Progenitor cell of endocrine pancreas (in vitro differentiated cells): ENCODE measurements at places on chromosomes 7 and 10.

- no peak for DNase-seq
Measured at GRCh38 chr7:110854166-110854565, 236.8 kb upstream of the LRRN3 start.

DNA sequence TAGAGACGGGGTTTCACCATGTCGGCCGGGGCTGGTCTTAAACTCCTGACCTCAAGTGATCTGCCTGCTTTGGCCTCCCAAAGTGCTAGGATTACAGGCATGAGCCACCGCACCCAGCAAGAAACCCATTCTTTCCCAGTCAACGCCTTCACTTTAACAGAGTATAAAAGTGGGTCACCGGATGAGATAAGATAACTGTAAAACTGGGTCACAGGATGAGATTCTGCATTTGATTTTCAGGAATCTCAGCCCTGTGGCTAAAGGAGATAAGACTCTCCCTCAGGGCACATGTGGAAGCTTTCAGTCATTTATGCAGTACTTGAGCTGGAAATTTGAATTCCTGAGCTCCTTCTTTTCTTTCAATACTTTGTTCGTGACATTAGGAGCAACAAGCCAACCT lies 70.8 kb downstream of the LRRC17 start:
- DNase-seq, result no peak

DNA sequence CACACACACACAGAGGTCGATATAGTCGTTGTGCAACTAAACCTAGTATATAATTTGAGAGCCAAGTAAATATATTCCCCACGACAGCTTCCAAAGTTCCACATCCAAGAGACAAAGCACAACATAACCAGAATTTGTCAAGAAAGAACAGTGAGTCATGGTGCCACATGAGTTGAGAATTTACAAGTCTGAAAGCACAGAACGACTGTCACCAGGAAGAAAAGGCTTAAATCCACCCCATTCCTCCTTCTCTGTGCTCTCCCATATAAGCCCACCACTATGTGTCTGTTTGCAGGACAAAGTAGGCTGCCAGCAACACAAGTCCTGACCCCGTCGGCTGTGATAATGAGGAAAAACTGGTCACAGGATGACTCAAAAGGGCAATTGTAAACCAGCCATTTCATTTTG lies 32.8 kb downstream of the GSAP start:
- no peak for DNase-seq

GRCh38 chr10:5906651-5907050 lies 16.6 kb downstream of the FBH1 start:
- no peak for DNase-seq

DNA sequence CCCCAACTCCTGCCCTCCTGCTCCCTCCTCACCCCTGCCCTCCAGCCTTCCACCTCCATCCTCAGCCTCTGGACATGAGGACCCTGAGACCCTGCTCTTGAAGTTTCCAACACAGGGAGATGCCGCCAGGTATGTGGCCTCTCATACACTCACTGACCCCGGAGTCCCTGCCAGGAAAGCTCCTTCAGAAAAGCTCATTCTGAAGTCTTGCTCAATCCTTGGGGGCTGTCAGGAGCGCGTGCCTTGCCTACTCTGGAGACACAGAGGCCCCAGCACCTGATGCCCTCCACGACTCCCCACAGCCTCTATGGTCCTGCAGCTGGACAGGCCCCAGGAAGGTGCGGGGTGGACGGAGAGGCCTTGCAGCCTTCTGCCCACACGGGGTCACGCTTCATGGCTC lies 11.0 kb downstream of the NUDT1 start:
- no peak for DNase-seq

DNA sequence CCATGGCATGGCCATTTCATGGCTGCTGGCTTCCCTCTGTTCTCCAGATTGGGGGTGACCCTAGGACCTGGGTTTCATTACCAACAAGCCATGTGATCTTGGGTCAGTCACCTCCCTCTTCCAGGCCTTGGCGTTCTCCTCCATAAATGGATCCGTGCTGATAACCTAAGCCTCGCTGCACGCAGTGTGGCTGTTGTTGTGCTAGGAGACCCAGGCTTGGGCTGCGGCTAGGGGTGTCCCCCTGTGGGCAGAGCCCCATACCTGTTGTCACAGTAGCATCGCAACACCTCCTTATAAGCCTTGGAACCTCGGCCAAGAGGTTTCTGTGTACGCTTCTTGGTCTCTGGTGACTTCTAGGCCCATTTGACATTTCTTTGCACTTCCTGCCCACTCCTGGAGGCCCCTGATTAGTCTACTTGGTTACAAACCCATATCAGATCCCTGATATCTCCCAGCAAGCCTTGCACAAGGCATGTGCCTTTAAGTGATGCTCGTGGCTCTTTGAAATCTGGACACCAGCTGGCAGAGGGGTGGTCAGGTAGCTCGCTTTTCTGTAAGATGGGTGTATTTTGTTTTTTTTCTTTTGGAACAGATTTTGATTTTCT lies 23.6 kb downstream of the ZMIZ1 start:
- DNase-seq, result no peak

GRCh38 chr7:111104710-111105109 lies 13.8 kb downstream of the LRRN3 start:
- DNase-seq, result no peak

GRCh38 chr10:7264313-7264756 lies 146.5 kb downstream of the SFMBT2 start:
- no peak for DNase-seq

DNA sequence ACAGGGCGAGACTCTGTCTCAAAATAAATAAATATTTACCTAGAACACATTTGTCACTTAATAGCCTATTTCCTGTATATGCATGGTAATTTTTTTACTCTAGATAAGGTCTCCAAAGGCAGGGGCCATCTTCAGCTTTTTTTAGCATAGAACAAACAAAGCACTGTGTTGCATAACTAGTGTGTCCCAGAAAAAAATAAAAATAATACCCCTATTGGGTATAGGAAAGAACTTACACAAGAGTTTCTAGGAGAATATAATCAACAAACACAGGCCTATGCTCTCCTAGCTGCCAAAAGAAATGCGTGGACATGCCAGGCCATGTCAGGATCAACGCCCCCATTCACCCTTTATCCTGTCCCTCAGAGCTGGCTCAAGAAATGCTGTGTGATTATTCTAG lies 103.6 kb downstream of the PARD3 start:
- no peak for DNase-seq

DNA sequence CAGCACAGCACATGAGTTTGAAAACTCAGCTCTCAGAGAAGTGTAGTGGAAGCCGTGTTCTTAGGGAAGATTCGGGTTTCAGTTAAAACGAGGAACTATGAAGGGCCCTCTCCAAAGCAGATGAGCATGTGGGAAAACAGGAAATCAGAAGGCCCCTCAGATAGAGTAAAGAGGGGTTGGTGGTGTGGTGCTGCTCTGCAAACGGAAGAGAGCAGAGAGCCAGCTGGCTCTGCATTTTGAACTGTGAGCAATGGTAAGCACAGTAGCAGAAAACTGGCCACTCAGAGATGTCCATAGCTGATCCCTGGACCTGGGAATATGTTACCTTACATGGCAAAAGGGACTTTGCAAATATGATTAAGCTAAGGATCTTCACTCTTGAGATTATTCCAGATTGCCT lies 27.9 kb upstream of the CUL1 start:
- DNase-seq, result no peak

DNA sequence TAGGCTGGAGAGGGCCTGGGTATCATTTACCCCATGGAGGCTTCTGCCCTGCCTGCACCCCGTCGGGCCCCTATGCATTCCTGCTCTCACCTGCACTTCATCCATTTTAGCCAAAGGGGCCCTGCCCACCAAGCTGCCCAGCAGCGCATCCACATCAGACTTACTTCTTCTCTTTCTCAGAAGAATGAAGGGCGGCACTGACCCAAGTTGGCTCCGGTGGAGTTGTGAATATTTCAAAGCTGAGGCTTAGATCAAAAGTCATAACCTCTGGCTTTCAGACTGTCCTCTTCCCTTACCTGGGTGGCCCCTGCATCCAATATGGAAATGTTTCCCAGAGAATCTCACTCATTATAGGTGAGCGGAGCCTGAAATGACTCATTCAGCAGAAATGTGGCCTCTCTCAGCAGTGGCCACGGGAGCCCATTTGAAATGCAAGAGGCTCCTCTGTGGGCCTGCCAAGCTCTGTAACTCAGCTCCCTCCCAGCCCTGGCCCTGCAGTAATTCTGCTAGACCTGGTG lies 117.6 kb upstream of the TCF7L2 start:
- no peak for DNase-seq

GRCh38 chr7:20153567-20153966 lies 63.6 kb downstream of the MACC1 start:
- DNase-seq, result no peak

DNA sequence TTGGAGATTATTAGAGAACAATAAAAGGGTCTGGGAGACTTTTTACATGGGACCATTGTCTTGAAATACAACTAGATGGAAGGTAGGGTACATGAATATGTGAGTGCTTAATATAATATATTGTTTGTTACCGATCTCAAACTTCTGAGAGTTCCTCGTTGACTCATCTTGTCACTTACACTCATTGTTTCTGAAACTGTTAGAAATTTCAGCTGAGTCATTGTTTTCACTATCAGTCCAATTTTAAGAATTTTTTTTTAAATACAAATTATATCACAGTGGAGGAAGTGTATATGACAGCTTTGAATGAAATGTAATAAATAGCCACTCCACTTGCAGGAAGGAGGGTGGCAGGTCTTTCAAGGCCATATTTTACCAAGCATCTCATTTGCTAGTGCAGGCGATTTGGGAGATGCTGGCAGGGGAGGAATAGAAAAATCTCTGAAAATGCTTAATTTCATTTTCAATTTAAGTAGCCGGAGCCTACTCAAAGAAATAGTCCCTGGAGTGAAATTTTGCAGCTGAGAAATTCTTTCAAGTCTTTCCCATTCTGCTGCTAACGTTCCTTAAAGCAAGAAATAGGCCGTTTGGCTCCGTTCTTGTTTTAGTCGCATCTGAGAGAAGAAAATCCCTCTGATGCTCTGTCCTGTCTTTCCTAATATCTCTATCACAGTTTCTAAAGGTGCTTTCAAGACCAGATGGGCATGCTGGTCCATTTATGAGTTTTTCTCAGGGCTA lies 1404.2 kb upstream of the CELF2 start:
- DNase-seq, result no peak

- no peak for DNase-seq
Measured at GRCh38 chr7:125670926-125671572, 741.4 kb upstream of the POT1 start.

- no peak for DNase-seq
Measured at GRCh38 chr10:8323428-8324054, 269.1 kb downstream of the GATA3 start.

- DNase-seq, result no peak
Measured at GRCh38 chr7:140022582-140023211, 40.1 kb downstream of the PARP12 start.

DNA sequence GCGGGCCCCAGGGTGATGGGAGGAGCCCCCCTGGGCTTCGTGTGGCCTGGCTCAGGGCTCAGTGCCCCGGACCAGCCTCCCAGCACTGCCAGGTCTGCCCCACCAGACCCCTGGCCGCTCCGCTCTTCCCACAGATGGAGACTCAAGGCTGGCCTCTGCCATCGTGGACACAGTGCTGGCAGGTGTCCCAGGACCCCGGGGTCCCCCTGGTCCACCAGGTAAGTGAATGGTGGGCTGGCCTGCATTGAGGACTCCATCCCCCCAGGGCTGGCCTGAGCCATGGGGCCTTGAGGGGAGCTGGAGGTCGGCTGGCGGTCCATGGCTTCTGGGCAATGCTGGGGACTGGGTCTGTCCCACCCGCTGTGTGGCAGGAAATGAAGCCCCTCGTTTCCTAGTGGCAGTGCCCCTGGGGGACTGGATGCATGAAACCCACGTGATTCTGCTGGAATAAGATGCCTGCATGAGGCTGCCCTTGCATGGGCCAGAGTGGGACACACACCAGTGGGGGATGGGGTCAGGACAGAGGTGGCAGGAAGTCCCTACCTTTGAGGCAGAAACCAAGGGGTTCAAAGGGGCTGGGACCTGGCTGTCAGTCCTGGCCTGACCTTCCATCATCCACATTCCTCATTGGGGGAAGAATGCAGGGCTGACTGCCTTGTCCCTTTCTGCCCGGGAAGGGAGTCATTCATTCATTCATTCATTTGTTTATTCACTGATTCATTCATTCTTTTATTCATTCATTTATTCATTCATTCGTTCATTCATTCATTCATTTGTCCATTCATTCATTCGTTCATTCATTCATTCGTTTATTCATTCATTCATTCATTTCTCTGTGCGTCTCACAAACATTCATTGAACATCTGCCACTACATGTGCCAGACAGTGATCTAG lies 81.8 kb downstream of the MYL10 start:
- no peak for DNase-seq

- DNase-seq, result no peak
Measured at GRCh38 chr10:8504499-8504898, 450.0 kb downstream of the GATA3 start.

GRCh38 chr7:50828116-50828515 lies 45.4 kb upstream of the GRB10 start:
- no peak for DNase-seq

GRCh38 chr7:43470110-43470509 lies 112.8 kb upstream of the STK17A start:
- DNase-seq, result no peak

- no peak for DNase-seq
Measured at GRCh38 chr7:5063698-5064097, 18.0 kb downstream of the RBAK start.

DNA sequence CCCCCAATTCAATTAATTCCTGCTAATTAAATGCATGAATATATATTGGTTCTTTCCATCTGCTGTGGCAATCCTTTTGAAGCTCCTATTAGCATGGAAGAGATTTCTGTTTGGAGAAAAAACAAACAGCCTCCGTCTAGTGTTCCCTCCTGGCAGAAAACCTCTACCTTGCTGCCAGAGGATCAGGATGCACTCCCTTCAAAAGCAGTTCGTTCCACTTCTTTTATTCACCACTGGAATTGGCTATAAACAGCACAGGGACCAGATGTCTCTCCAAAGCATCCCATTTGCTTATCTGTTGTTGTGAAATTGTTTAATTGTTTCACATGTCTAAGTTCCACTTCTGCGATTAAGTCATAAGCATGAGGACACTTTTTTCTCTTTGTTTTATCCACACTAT lies 77.8 kb upstream of the PTN start:
- DNase-seq, result no peak

GRCh38 chr10:113359655-113360054 lies 193.2 kb upstream of the HABP2 start:
- no peak for DNase-seq

- peak; percentile 13 for DNase-seq
Measured at GRCh38 chr10:92691591-92692079, 1.9 kb downstream of the HHEX start.

DNA sequence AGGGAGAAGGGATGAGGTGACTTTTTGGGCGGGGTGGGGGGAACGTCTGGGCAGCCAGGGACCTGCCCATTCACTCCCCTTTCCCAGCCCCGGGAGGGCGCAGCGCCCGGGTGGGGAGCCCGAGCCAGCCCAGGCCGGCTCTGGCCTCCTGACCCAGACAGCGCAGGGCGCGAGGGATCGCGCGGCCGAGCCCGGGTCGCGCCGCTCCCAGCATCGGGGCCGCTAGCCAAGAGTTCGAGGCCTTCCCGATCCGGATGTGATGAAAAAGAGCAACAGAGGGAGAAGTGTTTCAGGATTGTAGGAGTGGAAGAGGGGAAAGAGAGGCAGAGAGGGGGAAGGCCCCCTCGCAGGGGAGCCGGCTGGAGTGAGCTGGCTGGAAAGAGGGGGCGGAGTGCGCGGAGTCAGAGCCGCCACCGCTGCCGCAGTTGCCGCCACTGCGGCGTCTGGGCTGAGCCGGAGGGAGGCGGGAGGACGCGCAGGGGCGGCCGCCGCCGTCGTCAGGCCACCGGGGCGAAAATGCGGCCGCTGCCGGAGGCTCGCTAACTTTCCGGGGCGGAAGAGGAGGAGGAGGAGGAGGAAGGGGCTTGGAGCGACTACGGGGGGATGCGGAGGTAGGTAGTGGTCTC lies at the start of gene MDFIC:
TSS of gene MDFIC (plus strand) at position 69 of the 626 bp plus-strand sequence. CDS start 940 bp downstream, outside the sequence.
- DNase-seq, result peak; percentile 24
